Left hindlimb (tissue), 1 donor: ENCODE measurements at places on chromosomes 13 and 19.

DNA sequence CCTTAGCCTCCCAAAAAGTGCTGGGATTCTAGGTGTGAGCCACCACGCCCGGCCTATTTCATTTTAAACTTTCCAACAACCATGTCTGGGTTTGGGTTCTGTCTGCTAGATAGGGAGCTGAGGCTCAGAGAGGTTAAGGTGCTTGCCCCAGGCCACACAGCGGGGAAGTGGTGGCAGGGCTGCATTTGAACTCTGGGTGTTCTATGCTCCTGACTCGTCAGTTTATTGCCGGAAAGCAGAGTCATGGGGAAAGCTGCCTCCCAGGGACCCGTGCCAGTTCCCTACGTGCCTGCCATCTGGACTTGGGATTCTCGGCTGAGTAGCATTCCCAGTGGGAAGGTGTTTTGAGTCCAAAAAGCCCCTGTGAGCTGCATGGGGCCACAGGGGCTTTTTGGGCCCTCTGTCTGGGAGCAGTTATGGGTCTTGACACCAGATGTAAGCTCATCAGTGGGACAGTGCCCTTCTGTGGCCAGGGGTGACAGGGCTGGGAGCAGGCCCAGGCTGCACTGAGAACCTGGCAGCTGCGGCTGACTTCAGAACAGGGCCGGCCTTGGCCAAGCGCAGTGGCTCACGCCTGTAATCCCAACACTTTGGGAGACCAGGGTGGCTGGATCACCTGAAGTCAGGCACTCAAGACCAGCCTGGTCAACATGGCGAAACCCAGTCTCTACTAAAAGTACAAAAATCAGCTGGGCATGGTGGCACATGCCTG is 10.9 kb downstream of the RFX1 start:
- DNase-seq = no peak

DNA sequence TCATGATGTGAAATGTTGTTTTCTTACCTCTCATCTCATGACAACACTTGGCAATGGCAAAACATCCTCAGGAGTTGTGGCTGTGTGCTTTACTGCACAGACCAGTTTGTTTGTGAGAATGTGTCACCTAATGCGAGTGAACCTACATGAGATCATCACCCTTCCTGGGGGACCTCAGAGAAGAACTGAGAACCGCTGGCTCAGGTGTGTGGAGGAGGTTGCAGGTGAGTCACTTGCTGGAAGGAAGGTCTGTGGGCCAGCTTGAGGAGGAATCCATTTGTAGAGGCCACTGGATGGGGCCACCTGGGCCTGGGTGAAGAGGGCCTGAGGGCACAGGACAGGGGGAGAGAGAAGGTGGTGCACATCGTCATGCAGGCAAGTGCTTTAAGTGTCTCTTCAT is 3.0 kb upstream of the CEACAM1 start:
- DNase-seq = no peak

DNA sequence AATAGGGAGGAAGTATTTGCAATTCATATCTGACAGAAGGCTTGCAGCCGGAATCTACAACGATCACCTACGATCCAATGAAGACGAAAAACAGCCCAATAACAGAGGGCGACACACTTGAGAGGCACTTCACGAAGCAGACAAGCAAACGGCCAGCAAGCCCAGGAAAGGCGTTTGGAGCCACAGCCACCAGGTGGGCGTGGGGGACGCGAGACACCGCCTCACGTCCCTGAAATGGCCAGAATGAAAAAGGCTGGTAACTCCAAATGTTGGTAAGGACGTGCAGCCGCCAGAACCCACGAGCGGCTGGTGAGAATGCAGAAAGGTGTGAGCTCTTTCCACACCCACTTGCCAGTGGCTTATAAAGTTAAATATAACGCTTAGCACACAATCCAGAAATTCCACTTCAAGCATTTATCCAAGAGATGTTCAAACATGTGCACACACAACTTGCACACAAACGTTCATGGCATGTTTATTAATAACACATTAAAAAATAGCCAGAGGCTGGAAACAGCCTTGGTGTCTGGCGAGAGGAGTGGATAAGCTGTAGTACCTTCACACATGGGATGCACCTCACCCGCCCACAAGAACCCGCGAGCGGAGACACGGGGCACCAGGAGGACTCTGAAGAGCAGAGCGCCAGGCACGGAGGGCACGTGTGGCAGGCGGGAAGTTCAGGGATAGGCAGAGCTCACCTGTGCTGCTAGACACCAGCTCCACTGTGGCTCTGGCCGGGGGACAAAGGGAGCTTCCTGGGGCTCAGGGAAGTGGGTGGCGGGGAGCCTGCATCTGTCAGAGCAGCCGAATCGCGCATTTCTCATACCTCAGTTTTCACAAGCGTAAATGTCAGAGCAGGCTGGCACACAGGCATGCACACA is 89.3 kb downstream of the SPACA7 start:
- no peak for DNase-seq

- no peak for DNase-seq
These were observed 99.4 kb downstream of the DNAJC15 start for GRCh38 chr13:43122791-43123190.

- no peak for DNase-seq
These were observed 39.1 kb upstream of the CCNE1 start for GRCh38 chr19:29772696-29773095.

GRCh38 chr19:42066075-42066754 is 3.8 kb downstream of the GRIK5 start:
- DNase-seq = no peak

DNA sequence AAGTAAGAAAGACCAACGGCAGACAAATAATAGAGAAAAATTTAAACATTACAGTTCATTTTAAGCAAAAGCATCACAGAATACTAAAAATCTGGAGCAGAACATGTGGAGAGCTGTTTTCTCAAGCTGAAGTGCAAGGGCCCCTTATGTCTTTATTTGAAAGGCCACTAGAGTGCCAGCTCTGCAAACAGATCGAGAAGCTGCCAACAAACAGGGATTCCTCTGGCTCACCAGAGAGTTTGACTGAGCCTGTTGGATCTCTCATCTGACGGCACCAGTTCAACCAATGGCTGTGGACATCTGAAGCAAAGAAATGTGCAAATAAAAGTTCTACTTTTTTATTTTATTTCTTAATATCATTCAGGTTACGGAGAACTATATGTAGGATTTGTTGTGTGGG is 119.7 kb downstream of the COL4A2 start:
- no peak for DNase-seq

GRCh38 chr19:46574533-46574932 is 26.6 kb upstream of the CALM3 start:
- no peak for DNase-seq

DNA sequence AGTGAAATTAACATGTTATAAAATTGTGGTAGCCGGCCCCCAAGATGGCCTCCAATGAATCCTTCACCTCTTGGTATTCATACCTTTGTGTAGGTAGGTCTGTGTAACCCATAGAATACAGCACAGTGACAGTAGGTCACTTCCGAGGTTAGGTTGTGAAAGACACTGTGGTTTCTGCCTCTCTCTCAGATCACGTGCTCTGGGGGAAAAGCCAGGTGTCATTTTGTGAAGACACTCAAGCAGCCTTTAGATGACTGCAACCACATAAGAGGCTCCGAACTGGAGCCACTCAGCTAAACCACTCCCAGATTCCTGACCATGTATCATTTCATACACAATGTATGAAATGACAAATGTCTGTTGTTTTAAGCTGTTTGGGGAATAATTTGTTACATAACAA is 9.8 kb upstream of the USPL1 start:
- DNase-seq = no peak

DNA sequence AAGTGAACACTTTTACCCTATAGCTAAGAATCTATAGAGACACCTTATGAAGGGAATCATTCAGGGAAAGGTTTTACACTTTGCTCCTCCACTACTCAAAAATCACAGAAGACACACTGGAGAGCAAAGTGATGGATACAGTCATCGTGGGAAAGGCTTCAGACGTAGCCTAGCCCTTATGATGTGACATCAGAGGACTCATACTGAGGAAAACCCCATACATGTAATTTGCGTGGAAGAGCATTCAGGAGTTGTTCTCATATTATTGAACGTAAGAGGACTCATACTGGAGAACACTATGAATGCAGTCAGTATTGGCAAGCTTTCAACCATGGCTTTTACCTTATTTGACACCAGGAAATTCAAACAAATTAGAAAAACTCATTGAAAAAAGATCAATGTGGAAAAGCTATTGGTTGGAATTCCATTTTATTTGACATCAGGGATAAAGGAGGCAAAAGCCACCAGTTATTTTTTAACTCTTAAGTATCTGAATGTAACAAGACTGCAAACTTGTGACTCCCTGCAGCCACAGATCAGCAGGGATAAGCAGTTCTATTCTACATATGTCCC is 16.1 kb upstream of the ZNF274 start:
- no peak for DNase-seq
